Lung (tissue), 17 donors: ENCODE measurements at places on chromosomes 6 and 20.

GRCh38 chr6:169097381-169097959, 156.2 kb downstream of the THBS2 start:
- no peak for DNase-seq

- no peak for DNase-seq
Observed at GRCh38 chr6:155523821-155524651, 68.4 kb upstream of the NOX3 start.

- peak; percentile 73 for DNase-seq
Observed at GRCh38 chr6:16514249-16514648, 247.0 kb downstream of the ATXN1 start.

- no peak for DNase-seq
Observed at GRCh38 chr6:12039540-12040459, 27.7 kb downstream of the HIVEP1 start.

GRCh38 chr6:34343806-34344205, 48.7 kb downstream of the NUDT3 start:
- DNase-seq: no peak

- DNase-seq: no peak
Observed at GRCh38 chr20:40524071-40524470, 165.0 kb downstream of the MAFB start.

DNA sequence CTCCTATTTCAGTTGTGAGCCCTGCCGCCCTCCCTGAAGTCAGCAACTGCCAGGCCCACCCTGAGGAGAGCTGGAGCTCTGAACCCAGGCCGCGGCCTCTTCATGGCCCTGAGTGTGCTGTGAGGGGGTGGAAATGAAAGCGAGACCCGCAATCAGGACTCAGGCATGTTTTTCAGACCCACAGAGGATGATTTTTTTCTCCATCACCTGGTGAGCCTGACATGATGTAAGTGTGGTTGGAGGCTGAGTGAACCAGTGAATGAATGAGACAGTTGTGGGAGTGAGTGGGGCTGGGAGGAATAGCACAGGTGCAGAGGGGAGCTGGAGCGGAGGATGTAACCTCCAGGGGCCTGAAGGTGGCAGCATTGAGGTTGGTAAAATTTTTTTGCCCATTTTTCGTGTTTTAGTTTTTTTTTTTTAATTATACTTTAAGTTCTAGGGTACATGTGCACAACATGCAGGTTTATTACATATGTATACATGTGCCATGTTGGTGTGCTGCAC, 18.3 kb downstream of the RAET1L start:
- DNase-seq: no peak

DNA sequence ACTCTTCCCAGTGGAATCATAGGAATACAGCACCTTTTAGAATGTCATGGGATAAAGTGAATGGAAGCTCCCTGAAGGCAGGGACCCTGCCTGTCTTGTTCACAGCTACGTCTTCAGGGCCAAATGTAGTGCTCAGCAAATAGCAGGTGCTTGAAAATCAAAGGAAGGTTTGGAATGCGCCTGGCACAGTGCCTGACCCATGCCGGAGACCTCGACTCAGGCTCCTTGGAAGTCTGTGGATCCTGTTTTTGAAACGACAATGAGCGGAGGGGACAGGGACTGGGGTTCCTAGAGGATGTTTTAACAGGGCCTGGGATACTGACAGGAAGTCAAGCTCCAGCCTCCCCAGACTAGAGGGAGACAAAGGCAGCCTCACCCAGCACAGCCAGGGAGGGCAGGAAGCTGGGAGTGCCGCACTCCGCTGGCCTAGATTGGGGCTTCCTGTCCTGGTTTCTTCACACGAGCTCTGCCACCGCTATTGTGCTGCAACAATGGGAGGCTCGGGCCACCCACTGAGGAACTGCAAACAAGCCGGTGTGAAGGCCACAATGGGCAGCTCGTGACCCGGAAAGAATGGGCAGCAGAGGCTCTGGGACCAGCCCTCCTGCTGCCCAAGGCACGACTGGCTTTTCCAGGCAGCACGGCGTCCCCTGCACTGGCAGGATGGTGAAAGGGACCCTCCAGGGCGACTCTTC, 76.7 kb downstream of the PREX1 start:
- peak; percentile 59 for DNase-seq

DNA sequence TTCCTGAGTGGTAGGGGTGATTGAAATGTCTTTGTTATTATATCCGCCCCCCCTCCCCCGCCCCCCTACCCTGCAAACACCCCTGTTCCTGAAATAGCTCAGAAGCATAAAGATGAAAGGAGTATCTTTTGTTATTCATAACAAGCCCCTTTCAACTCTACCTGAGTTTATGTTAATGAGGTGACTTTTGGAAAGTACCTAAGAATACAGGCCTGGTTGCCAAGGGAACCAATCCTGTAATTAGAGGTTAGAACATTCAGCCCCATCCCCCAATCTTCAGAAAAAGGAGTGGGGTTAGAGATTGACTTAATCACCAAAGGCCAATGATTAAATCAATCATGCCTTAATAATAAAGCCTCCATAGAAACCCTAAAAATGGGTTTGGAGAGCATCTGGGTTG, 979.2 kb upstream of the GJE1 start:
- DNase-seq: no peak

GRCh38 chr20:63929071-63929470, 27.1 kb downstream of the UCKL1 start:
- no peak for DNase-seq

DNA sequence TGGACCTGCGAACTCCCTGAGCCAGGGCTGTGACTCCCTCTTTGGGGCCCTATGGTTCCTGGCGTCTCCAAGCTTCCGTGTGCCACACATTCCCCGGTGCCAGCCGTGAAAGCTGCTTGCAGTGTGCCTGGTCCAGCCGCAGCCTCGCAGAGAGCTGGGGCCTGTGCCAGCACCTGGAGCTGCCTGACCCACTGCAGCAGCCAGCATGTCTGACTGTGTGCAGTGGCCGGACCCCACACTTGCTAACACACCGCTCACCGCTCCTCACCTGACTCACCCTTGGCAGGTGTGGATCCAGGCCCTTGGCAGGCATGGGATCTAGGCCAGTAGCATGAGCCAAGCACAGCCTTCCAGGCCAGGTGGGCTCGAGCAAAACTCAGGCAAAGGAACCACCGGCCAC, 227.5 kb downstream of the OTOR start:
- no peak for DNase-seq

- peak; percentile 34 for DNase-seq
Observed at GRCh38 chr6:39980839-39981580, 46.7 kb upstream of the MOCS1 start.

DNA sequence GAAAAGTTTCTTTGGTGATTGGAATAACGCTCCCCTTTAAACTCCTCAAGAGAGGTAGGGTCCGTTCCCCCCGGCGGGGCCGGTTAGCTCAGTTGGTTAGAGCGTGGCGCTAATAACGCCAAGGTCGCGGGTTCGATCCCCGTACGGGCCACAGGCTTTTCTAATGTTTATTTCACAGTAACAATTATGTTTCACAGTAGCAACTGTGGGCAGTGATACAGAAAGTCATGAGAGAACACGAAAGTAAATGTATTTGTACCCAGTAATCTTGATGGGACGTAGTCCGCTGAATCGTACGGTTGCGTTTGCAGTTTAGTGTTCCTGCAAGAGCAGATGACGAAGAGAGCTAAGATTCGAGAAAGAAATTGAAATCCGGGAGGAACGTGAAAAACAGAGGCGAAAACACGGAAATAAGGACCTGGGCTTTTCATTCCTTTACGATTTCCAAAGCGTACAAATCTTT, 505.5 kb downstream of the PRIM2 start:
- DNase-seq: no peak

- no peak for DNase-seq
Observed at GRCh38 chr6:25888626-25889025, 14.6 kb upstream of the SLC17A3 start.

GRCh38 chr6:41463062-41463930, 82.9 kb upstream of the FOXP4 start:
- peak; percentile 76 for DNase-seq

GRCh38 chr6:130423044-130423443, 57.2 kb downstream of the TMEM200A start:
- no peak for DNase-seq

- peak; percentile 49 for DNase-seq
Observed at GRCh38 chr6:32081168-32081990, 27.8 kb downstream of the TNXB start.

DNA sequence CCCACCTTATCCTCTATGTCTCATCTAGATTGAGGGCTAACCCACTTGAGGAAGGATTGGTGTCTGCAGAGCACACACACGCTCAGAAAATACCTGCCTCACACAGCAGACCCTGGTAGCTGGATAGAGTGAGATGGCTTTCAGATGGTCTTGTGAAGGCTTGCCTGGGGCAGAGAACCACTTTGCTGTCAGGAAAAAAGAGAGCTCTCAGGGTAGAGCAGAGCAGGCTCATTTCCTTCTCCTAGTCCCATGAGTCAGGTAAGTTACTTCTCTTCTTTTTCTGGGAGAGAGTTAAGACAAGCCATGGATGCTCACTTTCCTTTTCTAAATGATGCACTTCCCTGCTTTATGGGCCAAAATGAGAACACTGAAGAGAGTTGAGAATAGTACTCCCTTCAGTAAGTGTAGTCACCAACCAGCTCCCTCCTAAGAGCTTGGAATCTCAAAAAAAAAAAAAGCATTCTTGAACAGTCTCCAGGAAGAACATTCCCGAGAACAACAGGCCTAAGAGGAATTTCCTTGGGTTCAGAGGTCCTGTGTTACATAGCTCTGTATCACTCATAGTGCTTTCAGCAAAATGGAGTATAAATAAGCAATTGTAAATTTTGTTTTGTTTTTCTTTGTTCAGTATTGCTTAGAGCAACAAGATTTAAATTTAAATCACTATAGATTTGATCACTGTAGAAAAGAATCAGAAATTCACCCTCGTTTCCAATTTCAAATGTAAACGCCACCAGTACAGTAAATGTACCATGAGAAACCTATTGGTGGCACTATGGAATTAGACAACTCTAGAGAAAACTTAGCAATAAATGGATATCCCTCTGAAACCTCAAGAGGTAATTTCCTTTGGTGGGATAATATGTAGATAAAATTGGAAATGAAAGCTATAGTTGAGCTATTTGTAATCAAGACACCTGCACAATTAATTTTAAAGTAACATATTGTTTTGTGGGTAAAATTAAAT, 530.3 kb downstream of the RFPL4B start:
- DNase-seq: no peak

- no peak for DNase-seq
Observed at GRCh38 chr20:5061213-5061612, 58.5 kb downstream of the PCNA start.

DNA sequence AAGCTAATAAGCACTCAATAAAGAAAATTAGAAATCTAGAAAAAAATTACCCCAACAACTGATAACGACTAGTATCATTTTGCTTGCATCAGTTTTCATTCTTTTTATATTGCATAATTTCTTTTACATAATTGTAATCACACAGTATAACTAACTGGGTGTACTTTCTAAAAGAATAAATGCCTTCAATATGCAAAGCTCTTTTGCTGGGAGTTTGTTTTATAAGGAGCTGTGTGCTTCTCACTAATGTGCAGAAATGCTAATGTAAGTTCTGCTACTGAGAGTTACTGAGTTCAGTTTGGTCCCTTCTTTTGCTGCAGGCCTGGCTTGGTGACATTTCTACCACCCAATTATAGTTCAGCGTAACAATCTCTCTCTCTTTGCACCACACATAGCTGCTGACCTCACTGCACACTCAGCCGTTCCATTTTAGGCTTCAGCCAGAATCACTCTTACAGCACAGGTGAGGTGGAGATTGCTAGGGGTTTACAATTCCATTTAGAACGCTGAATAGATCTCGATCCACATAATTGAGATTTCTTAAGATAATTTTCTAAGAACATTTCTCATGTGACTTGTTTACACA, 20.9 kb upstream of the KLHL31 start:
- DNase-seq: no peak

DNA sequence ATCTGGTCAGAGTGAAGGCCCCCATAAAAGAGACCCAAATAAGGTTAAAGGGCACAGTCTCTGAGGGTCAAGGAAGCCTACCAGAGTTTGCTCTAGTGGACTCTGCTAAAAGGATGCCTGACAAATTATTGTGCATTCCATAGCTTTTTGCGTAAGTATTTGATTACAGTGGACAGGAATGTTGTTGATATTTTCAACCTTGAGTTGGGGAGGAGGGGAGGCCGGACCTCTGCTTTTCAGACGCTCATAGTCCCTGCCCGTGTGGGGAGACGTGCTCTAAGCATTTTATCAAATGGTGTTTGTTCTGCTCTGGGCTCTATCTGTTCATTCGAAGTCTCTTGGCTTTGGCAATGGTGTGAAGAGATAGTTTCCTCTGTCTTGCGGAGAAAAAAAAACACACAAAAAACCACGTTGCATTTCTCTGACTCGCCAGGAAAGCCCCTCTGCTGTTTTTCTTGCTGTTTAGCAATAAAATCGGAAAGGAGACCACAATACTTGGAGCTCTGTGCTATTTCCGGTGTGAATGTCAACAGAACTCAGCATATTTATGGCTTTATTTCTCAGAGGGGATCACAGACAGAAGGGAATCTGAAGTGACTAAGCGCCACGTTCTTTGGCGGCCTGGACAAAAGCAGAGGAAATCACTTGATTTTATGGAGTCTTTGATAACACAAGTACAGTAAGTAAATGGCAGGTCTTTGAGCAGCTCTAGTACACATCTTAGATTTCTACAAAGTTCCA, 159.8 kb downstream of the ZFP64 start:
- peak; percentile 75 for DNase-seq

GRCh38 chr6:166958926-166959861, 2.8 kb upstream of the RNASET2 start:
- DNase-seq: peak; percentile 35

DNA sequence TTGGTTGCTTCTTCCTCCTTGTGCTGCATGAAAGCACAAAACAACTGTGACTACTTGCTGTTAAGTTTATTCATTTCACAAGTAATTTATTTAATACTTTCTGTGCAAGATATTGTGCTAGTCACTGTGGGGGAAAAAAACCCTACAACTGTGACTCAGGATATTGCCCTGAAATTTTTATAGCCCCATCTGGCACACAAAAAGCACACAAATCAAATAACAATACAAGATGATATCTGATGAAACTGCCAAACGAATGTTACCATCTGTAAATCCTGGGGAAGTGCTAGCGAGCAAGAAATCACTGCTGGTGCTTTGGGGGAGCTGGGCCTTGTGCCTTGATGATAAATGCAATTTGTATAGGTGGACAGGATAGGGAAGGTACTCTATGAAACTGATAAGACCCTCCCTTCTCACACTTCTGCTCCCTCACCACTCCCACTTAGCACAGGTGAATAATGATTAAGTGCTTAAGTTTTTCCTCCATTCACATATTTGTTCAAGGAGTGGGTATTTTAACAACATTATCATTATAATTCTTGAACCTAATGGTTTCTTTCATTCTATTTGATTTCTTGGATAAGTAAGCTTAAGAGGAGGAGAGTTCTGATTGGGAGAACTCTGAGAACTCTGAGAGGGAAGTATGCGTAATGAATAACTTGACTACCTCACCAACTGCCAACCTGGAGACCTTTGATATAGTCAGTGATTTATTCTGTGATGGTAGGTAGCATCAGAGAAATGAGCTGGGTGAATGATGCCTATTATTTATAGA, 115.3 kb downstream of the RTN4IP1 start:
- peak; percentile 23 for DNase-seq

DNA sequence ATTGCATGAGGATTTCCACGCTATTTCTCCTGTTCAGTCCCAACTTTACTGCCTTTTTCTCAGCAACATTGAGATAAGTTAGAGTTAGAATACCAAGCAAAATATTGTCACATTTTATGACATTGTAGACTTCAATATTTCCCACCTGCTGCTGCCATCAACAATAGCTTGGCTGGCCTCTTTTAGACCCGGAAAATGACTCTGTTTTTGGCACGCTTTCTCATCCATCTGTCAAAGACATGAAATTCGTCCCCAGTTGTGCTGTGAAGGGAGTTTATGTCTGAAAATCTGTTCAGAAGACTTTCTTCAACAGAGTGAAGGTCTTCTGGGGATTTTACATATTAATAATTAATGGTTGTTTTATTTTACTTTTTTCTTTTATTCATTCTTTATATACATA, 857.3 kb downstream of the FRK start:
- no peak for DNase-seq
